ENCODE measurements at places on chromosomes 1 and 21.

DNA sequence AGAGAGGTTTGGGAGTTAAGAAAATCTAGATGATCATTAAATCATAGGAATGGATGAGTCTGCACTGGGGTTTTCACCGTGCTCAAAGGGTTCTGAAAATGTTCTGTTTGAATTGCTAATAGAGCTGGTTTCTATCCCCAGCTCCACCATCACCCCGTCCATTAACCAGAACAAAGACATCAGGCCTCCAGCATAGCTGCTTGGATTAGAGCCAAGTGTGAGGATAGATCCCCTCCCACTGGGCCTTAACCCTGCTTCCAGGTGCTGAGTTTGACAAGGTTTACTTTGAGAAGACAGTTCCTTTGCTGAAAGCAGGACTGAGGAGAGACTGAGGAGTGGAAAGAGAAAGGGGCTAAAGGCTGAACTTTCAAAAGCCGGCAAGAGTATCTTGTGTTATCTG lies 48.3 kb downstream of the MPZL1 start:
- no peak for DNase-seq

- no peak for DNase-seq
Measured at GRCh38 chr1:60848583-60849188, 233.7 kb upstream of the NFIA start.

DNA sequence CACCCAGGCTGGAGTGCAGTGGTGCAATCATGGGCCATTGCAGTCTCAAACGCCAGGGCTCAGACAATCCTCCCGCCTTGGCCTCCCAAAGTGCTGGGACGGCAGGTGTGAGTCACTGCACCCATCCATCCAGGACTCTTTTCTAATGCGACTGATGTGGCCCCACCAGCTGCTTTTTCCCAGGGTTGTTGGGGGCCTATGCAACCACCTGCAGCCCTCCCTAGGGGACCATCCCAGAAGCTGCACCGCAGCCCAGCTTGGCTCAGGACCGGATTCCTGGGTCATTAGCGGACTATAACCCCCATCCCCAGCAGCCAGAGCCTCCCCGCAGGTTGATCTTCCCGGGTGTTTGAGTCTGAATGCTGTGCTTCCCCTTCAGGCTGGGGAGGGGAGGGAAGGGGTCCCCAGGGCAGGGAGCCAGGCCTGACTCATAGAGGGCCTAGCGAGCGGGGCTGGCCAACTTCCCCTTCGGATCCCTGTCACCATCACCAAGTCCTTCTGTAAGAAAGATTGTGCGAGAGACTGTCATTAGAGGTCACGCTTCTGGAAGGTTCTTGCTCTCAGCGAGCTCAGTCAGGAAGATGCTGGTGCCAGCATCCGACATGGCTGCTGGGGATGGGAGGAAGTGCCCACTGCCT lies 108.7 kb upstream of the ACTRT2 start:
- no peak for DNase-seq

DNA sequence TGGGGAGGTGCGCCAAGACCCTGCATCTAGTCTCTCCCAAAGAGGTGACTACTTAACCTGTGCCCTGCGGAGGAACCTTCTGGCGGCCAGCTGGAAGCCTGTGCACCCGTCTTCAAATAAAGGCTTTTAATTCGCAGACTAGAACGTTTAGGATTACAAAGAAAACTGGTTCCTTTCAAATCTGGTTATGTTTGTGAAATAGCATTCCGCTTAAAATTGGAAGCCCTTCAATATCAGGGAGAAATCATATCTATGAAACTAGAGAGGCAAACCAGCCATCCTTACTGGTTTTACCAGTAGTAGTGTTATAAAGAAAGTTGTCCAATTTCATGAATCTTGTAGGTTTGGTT lies 250.8 kb downstream of the FAM72C start:
- DNase-seq: no peak

Data from epithelial cell of proximal tubule (primary cell).